CD8-positive, alpha-beta T cell (primary cell): ENCODE measurements at places on chromosomes 6 and 20.

DNA sequence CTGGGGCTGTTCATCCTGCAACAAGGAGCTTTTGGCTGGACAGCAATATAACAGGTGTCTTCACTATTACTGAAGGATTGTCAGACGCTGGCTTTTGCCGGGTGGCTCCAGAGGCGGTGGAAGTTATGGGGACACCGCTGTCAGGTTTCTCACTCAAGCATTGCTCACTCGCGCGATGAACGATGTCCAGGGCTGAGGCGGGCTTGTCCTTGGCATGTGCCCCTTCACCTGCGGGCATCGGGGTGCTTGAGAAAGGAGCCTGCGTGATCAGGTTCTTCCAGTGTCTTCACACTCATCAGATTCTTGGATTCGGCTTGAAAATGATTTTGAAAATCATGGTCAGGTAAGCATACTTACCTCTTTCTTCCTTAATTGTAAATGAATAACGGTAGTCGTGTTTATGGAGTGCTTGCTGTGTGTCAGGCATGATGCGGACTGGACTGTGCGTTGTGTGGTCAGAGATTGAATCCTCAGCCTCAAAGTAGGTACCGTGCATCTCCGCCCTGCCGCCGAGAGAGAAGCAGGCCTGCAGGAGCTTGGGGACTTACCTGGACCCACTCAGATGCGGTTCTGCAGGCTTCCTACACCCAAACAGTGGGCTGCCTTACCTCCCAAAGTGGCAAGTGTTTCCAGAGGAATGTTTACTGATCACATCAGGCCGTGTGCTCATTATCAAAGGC is 18.3 kb upstream of the PYGB start:
- no peak for DNase-seq

DNA sequence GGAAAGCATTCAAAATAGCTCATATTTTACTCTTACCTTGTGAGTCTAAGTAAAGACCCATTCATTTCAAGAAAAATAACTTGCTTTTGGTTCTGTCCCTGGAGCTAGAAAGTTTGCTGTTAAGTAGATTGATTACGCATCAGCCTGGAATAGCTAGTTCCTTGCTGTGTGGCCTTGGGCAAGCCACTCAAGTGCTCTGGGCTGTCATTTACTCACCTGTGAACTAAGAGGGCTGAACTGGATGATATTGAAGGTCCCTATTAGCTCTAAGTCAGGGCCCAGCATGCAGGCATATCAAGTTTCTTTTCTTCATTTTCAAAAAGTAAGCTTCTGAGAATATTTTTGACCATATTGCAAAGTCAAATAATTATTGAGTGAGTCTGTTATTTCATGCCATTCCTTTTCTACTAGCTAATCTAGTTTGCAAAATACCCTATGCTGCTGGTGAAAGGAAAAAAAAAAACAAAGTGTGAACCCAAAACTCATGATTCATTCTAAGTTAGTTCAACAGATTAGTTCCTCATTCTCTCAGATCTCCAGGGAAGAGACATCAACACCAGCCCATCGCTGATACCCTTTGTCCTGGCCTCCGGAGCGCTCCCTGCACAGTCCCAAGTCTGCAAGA is 106.5 kb upstream of the GMDS start:
- no peak for DNase-seq

- DNase-seq: no peak
These were observed 47.1 kb downstream of the TRIM27 start for GRCh38 chr6:28876710-28877109.

GRCh38 chr6:143507358-143508145 is 4.0 kb downstream of the FUCA2 start:
- DNase-seq: no peak

DNA sequence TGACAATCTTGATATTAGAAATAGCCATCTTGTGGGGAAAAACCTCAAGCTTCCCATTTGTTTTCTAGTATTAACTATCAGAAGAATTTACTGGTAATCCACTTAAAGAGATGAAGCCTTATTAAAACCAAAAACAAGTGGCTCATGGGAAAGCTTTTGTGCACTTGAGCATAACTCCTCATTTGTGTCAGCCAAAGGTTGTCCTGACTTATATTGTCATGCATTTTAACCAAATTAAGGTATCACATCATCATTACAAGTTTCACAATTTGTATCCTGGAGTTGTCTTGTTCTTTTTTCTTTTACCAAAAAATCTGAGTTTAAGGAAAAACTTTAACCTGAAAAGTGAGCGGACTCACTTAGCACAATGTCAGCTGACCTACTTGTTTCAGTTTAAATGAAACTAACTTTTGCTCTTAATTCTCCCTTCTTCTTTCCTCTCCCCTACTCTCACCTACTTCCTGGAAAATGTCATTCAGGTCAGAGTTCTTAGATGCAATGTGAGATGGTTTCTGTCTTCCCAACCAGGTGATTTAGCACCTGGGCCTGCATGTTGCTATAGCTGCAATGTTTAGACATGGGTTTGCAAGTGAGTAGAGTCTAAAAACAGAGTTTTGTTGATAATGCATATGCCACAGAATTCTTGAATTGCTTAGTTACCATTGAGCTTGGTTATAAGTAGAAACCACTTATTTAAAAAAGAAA is 82.8 kb downstream of the TNFAIP3 start:
- DNase-seq: peak; percentile 70

DNA sequence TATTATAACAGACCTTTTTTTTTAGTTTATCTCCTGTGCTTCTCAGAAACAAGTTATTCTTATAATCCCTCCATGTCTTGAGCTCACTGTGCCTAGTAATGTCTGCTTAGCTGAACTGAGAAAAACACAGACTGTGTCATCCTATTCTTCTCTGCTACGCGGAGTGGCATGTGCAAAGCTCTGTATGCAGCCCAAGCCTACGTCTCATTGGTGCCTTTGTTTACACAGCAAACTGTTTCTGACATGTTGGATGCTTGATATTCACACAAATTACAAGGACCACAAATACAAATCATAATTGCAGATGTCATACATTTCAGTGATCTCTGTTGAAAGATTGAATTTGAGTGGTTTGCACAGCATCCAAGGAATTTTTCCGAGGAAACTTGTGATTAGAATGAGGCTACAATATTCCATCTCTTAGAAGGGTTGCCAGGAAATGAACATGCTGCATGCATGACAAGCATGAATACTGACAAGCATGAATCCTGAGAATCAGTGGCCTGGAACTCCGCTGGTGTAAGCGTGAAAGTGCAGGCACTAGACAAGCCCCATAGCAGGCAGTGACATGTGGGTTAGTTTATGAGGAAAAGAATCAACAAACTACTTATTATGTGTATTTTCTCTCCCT is 128.4 kb upstream of the SGK1 start:
- DNase-seq: no peak

- DNase-seq: peak; percentile 33
These were observed 25.6 kb downstream of the MMP24 start for GRCh38 chr20:35252037-35252461.

- no peak for DNase-seq
These were observed 61.8 kb upstream of the ADGRF1 start for GRCh38 chr6:47103931-47104330.

DNA sequence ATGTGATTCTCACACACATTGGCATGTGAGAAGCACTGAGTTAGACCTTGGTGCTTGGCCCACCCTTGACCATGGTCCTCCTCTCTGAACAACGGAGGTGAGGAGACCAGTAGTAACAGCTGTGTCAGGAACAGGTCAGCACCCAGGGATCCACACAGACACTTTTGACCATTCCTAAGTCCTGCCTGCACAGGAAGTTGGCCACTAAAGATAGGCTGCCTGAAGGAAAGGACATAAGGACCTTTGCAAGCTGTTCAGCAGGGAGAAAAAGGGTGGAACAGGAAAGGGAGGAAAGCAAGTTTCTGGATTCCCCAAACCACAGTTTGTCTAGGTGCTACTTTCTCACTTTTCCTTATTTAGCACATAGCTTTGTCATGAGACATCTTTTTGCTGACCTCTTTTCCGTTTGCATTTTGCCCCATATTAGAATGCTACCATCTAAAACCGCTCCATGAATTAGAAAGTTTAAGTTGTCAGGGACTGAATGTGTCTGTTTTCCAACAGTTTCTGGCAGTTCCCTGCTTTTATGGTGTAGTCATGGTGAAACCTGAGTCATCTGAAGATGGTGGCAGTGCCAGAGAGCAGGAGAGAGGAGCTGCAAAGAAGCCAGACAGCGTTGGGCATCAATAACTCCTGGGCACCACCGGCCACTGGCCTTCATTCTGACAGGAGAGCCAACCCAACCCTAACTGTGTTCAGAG is 1.1 kb upstream of the CD109 start:
- DNase-seq: no peak
